Ascending aorta (tissue), 2 donors: ENCODE measurements at places on chromosomes 1 and 21.

GRCh38 chr21:44485254-44485793, 30.0 kb downstream of the LRRC3 start:
- DNase-seq = no peak

DNA sequence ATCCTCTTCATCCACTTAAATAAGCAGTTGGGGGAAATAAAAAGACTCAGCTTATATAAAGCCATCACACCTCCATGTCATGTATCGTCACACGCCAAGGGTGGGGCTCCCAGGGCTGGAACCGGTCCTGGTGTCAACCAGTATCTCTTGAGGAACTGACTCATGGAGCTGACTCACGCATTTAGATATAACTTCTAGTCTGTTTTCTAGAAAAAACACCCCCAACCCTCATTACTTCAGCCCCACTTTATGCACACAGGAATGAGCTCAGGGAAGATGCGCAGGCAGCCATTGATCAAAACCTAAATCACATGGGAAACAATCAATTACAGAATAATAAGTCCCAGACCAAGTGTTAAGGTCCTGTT, 6.9 kb upstream of the IL22RA1 start:
- no peak for DNase-seq

GRCh38 chr1:7888248-7889081, 35.6 kb upstream of the UTS2 start:
- DNase-seq = no peak

DNA sequence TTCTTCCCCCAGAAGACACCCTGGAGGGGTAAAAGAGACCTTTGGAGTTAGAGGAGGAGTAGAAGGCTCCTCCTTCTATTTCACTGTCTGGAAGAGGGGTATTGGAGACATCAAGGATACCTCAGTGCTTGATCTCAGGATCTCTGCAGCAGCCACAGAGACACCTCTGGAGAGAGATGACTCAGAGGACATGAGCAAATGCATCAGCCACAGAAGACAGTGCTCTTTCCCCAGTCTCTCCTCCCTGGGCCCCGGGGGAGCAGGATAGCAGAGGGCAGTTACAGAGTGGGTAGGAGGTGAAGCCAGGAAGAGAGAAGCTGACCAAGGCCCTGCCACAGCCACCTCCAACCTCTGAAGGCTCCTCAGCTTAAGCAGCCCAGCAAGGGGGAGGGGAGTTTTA, 15.3 kb upstream of the TEDDM1 start:
- DNase-seq = no peak

DNA sequence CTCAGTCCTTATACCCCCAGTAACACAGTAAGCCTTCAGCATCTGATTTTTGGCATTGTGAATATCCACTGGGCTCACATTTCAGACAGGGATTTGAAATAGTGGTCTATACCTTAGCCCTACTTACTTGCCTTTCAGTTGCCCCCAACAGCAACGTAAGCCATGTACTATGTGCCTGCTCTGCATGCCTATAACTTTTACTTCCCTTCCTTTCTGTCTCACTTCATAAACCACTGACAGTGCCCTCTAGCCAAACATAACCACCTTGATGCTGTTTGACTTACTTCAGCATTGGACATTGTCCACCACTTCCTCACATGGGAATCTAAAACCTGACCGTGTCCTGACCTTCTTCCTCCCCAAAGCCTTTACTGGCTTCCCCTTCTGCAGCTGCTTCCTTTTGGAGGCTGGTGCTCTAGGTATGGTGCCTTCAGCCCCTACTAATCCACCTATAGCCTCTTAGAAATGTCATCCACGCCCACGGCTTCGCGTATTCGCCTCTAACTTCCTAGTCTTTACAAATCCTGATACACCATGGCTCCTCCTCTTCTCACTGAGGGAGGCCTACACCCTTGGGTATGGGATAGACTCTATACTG, 3.6 kb upstream of the ZNF672 start:
- no peak for DNase-seq

- DNase-seq = no peak
These were observed 142.0 kb upstream of the KCNJ15 start for GRCh38 chr21:38114717-38115333.

DNA sequence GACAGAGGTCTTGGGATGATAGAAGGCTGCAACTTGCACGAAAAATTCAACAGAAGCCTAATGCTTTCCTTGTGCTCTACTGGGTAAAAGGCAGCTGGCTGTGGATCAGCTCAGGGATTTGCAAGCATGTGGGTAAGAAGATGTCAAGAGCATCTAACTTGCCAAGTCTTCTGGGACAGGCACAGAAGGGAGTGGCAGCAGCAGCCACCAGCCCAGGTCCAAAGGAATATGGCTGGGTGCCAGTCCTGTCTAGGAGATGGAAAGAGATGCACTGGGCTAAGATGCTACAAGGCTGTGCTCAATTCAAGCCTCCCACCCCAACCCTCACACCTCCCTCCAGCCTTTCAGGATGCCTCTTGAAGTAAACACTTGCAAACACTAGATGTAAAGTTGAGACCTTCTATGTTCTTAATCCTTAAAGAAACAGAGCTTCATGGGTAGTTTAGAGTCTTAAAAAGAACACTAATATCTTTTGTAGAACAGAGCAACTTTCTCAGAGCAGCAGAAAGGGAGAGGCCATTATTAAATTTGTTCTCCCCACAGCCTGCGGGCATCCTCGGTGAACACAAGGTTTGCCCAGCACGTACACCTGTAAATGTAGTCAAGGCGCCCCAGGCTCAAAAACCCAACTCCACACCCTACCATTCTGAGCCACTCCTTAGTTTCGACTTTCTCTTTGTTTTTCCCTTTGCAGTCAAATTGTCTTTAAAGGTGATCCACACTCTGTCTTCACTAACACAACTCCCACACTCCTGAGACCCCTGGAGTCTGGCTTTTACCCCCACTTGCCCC, 64.6 kb upstream of the BCAR3 start:
- DNase-seq = no peak

DNA sequence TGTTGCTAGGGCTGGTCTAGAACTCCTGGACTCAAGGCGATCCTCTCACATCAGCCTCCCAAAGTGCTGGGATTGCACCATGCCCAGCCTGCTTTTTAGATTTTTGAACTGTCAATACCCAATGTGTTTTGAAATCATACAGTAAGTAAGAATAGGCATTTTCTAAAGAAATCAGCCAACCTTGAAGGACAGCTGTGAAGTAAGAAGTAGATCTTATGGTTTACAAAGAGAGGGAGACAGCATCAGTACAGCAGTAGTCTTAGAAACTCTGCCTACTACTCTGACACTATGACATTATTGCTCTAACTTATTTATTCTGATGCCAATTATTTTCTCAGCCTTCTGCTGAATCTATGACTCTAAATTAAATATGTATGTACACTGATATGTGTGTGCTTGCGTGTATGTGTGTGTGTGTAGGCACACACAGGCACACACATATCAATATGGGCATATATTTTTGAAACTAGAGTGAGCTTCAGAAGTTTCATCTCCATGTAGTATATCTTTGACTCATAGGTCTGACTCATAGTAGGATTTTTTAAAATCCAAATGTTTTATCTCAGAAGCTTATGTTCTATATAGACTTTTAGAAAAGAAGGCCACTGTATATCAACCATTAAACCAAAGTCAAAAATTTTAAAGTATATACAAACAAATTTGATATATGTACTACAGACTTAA, 140.4 kb downstream of the COL24A1 start:
- DNase-seq = no peak

GRCh38 chr1:206907304-206907991, 10.2 kb downstream of the IL24 start:
- no peak for DNase-seq

- DNase-seq = no peak
These were observed 73.1 kb upstream of the DYNLT5 start for GRCh38 chr1:66679140-66679539.

DNA sequence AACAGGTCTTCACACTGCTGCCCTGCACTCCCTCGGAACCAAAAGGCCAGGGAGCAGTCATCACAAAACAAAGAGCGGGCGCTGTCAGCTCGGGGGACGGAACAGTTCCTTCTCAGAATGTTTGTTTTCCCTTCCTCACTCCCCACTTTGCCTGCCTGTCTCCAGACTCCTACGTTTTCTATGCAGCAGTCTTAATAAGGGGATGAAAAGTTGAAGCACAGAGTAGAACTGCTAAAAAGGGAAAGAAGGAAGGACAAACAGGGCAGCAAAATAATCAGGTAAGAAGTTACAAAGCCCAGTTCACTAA, 738 bp upstream of the GPR161 start:
- DNase-seq = no peak

- DNase-seq = no peak
These were observed 747.9 kb upstream of the NCAM2 start for GRCh38 chr21:20250337-20250736.

- DNase-seq = no peak
These were observed 16.6 kb downstream of the CACNA1S start for GRCh38 chr1:201095581-201095980.

- DNase-seq = no peak
These were observed 1299.0 kb upstream of the B3GALT2 start for GRCh38 chr1:194485432-194485831.

DNA sequence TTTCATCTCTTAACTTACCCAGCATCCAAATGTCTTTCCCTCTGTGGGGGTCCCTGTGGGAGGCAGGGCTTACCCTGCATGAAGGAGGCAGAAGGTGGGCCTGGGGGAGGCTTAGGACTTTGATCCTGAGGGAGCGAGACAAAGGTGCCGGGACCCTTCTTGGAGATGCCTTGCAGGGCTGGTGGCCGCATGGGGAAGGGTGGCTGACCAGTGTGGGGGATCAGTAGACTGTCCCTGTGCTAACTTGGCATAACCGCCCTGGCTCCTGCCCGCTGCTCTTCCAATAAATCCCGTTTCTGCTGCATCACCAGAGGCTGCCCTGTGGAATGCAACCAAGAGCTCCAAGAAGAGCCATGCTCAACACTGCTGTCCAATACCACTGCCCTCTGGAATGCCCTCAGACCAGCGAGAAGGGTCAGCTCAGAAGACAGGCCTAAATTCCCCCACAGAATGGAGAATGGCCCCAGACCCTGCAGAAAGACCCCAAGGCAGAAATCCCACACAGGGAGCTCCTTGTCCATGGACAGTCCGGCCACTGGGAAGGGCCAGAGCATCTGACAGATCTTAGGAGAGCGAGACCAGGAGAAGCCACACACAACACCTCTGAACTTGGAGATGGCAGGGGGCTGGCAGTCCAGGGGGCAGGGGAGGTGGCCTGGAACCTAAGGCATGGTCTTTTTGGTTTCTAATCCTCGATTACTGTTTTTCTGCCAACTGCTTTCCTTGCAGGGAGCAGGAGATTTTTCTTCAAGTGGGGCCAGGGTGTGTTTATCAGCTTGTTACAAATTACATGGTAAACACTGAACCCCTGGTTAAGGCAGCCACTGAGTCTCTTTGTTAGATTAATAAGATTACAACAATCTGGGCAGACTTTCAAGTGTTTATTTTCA, 46.7 kb upstream of the DMRTB1 start:
- DNase-seq = no peak

GRCh38 chr1:20883766-20884165, 96.7 kb upstream of the HP1BP3 start:
- no peak for DNase-seq

DNA sequence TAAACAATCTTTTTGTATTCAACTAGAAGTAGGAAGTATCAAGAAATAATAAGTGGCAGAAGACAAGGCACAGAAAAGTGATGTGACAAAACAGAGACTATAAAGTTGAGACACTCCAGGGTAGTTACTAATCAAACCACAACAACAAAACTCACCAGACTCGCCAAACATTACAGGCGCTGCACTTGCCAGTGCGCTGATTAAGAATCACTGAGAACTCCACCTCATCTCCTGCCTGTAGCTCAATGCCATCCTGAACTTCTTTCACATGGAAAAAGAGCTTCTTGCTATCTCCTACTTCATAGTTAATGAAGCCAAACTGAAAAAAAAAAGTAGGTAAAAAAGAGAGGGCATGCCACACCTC, 2.8 kb upstream of the NRAS start:
- DNase-seq = no peak

- no peak for DNase-seq
These were observed 1352.0 kb upstream of the B3GALT2 start for GRCh38 chr1:194538453-194538852.

GRCh38 chr1:44411861-44412260, 6.8 kb downstream of the RNF220 start:
- no peak for DNase-seq

GRCh38 chr1:222940095-222940494, 125.3 kb downstream of the DISP1 start:
- no peak for DNase-seq

DNA sequence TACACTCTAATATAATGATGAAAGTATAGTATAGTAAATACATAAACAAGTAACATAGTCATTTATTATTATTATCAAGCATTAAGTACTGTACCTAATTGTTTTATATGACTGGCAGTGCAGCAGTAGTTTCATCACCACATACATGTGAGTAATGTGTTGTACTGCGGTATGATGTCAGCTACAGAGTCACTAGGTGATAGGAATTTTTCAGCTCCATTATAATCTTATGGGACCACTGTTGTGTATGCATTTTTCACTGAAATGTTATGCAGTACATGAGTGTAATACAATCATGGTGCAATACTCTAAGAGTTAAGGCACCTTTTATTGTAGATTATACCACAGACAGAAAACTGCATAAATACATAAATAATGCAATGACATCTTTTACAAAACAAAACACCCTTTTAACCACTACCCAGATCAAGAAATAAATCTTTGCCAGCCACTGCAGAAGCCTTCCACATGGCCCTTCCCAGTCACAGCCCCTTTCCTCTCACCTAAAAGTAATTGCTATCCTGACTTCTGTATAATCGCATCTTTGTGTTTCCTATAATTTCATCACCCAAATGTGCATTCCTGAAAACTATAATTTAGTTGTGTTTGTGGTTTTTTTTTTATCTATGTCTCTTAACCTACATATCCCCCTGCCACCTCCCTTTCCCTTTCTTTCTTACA, 16.3 kb downstream of the ABCD3 start:
- DNase-seq = no peak

GRCh38 chr1:172342584-172343239, 77.8 kb upstream of the C1orf105 start:
- DNase-seq = no peak

GRCh38 chr21:44012474-44013379, 618 bp downstream of the TRAPPC10 start:
- peak; percentile 81 for DNase-seq
